Neural progenitor cell (in vitro differentiated cells): ENCODE measurements at places on chromosomes 4 and X. TPM values are rescaled to one million over a fixed set of nuclear protein-coding genes. Genes with fewer than 3 reads are reported as not detected.

DNA sequence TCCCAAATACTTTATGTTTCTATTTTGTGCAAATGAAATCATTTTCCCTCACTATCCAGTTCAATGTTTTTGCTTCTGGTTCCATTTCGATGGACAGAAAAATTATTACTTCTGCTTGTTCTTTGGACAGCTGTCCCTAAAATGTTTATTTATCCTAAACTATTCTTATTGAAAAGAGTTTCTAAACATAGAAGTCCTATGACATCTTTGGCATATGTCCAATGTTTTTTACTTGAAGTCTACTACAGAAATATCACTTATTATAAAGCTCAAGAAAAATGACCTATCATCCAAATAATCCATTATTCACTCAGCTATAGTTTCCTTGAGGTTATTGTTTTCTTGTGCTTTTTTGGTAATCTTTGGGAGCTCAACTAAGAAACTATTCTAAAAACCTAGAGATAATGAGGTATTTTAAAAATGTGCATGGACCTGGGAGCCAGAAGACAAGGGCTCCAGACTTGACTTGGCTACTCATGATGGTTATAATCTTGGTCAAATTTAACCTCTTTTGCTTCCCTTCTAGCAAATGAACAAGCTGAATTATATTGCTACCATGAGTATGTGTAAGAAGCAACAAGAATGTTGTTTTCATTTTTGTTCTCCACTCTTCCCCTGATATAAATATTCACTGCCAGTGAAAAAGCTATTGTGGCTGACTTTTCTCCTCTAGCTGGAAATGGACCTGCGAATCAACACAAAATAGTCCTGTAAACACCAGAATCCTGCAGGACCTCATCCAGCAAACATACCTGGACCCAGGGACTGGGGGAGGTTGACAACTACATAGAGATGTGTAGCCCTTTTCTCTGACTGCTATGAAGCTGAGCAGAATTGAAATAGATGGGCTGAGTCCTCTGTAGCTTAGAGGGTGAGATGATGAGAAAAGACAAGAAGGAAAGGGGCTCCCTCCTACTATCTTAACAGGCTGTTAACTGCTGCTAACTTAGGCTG, 137.4 kb downstream of the FRYL start:
- H3K36me3 ChIP-seq, result no peaks in the 10 kb centered on the region
- no peak overlapping the region for H3K4me3 ChIP-seq
- H3K27ac ChIP-seq, result no peak overlapping the region
- H3K27me3 ChIP-seq, result no peaks in the 10 kb centered on the region
- peaks cover 7% of the 10 kb centered on the region for H3K4me1 ChIP-seq
- no peak for DNase-seq

DNA sequence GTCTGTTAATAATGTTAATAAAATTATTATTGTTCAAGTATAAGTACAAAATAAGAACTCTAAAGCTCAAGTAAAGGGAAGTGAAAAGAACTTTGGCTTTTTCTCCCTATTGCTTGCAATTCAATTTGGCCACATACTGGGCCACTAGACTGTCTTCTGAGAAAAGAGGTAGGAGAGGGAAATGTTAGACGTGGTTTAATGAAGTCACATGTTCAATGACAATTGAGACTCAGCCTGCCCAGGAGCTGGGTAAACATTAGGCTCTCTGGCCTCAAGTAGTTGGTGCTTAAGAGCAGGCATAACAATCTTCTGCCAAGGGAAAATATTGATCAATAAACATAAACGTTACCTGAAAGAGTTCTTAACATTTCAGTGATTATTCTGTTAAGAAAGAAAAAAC, 15.1 kb upstream of the PRSS12 start:
- no peak for DNase-seq
- no peaks in the 10 kb centered on the region for H3K27me3 ChIP-seq
- H3K4me3 ChIP-seq, result no peak overlapping the region
- H3K36me3 ChIP-seq, result no peaks in the 10 kb centered on the region
- H3K27ac ChIP-seq, result no peak overlapping the region

DNA sequence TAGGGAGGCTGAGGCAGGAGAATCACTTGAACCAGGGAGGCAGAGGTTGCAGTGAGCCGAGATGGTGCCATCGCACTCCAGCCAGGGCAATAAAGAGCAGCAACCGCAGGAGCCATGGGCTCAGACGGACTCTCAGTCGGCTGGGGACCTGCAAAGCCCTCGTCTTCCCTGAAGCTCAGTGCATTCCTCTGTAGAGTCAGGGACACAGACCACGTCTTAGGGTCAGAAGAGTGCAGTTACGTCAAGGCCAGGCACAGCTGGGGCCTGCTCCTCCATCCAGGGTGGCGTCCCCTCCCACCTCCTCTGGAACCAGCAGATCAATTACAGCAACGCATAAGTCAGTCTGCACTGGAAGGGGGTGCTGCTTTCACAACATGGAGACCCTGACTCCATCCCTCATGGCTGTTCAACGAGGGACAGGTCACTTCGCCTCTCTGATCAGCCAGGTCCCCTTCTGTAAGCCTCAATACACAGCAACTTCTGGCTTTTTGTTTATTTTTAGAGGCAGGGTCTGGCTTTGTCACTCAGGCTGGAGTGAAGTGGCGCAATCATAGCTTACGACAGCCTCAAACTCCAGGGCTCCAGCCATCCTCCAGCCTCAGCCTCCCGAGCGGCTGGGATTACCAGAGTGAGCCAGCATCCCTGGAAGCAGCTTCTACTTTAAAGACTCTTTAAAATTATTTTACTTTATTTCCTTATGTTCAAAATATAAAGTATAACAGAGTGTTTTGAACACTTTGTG, 76.4 kb downstream of the ZFYVE28 start:
- no peak for DNase-seq
- H3K4me1 ChIP-seq, result no peaks in the 10 kb centered on the region
- no peak overlapping the region for H3K4me3 ChIP-seq
- H3K27ac ChIP-seq, result no peak overlapping the region

DNA sequence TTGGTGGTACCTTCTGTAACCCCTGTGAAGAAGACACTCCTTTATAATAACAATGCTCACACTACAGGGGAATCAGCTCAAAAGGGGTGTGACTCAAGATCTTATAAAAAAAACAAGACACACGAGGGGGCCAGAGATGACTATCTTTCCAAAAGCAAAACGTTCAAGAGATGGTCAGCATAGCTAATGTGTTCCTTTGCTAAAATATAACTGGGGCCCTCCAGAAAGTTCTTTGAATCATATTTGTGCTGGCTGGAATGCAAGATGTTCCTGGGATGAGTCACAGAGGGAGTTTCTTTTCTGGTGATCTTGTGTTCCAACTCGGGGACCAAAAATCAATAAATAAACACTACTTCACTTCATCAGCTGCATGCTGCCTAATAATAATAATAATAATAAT, 46.5 kb downstream of the RAI2 start:
- no peaks in the 10 kb centered on the region for H3K27me3 ChIP-seq
- DNase-seq, result no peak
- H3K4me3 ChIP-seq, result no peak overlapping the region
- no peak overlapping the region for H3K27ac ChIP-seq
- no peaks in the 10 kb centered on the region for H3K36me3 ChIP-seq

GRCh38 chrX:72727846-72728245, 13.7 kb upstream of the PHKA1 start:
- no peak for DNase-seq
- H3K36me3 ChIP-seq, result no peaks in the 10 kb centered on the region
- H3K4me3 ChIP-seq, result no peak overlapping the region

GRCh38 chr4:99809326-99809725, 7.3 kb upstream of the DAPP1 start:
- no peaks in the 10 kb centered on the region for H3K36me3 ChIP-seq
- H3K27me3 ChIP-seq, result no peaks in the 10 kb centered on the region
- no peak overlapping the region for H3K4me3 ChIP-seq
- no peak overlapping the region for H3K27ac ChIP-seq
- DNase-seq, result no peak
- H3K4me1 ChIP-seq, result no peaks in the 10 kb centered on the region

DNA sequence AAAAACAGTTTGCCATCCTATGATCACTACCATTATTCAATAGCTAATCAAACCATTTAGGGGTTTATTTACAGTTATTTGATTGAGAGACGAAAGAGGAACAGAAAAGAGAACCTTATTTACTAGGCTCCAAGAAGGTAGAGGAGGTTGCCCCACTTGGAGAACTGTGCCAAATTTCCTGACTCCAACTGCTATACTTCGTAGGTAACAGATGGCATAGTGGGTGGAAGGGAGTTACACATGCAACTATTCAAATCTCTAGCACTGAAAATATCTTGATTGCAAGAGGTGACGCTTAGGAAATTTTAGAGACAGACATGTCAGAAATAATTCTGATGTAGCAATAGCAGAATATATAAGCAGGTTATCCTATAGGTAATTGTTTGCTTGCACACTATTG, 38.0 kb upstream of the TMPRSS11F start:
- no peaks in the 10 kb centered on the region for H3K36me3 ChIP-seq
- H3K27me3 ChIP-seq, result no peaks in the 10 kb centered on the region
- DNase-seq, result no peak
- H3K27ac ChIP-seq, result no peak overlapping the region
- H3K4me3 ChIP-seq, result no peak overlapping the region
- no peaks in the 10 kb centered on the region for H3K4me1 ChIP-seq

DNA sequence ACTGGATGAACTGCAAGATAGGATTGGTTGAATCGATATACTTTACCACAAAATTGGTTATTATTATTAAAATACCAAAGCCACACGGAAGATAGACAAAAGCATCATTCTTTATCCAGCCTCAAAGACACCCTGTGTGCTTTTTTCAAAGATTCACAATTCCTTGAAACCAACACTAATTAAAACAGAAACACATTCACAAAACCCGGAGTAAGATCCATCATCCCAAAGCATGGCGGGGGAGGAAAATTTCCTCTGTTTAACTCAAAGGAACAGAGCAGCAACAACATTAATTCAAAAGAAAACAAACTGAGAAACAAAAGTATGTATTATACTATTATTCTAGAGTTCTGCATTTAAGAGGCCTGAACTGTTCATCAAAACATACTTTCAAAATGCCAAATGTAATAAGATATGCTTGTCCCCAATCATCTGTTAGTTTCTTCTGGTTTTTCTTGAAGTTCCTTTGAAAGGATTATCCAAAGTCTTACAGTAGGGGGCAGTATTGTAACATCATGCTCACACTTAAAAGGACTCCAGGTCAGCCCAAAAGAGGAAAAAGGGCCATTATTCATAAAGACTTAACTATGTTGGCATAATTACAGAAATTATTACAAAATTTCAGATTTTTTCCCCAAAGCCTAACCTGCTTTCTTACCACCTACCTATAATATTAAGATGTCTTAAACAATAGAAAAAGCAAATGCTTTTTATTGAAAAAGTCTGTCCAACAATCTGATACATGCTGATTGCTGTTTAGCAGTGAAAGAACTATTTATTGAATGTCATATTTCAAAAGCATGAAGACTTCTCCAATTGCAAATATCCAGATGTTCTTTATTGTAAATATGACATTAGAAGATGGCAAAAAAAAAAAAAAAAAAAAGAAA, 168.7 kb downstream of the SCFD2 start:
- H3K36me3 ChIP-seq, result no peaks in the 10 kb centered on the region
- H3K27ac ChIP-seq, result no peak overlapping the region
- no peaks in the 10 kb centered on the region for H3K27me3 ChIP-seq
- DNase-seq, result peak; percentile 75

DNA sequence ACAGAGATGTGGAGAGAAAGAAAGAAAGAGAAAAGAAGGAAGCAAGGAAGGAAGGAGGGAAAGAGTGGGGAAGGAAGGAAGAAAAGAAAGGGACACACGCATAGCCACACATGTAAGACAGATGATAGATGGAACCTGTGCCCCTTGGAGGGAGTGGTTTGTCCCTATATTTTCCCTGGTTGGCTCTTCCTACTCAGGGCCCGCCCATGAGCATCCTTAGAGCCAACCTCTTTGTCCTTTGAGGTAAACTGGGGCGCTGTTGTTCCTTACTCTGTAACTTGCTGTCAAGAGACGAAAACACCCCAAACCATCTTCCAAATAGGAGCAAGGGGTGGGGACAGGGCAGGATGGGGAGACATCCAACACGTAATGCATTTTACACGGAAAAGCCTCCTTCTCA, 220.9 kb downstream of the MAML3 start:
- no peak overlapping the region for H3K27ac ChIP-seq
- no peaks in the 10 kb centered on the region for H3K36me3 ChIP-seq
- DNase-seq, result no peak
- peaks cover 23% of the 10 kb centered on the region for H3K4me1 ChIP-seq
- H3K4me3 ChIP-seq, result no peak overlapping the region

DNA sequence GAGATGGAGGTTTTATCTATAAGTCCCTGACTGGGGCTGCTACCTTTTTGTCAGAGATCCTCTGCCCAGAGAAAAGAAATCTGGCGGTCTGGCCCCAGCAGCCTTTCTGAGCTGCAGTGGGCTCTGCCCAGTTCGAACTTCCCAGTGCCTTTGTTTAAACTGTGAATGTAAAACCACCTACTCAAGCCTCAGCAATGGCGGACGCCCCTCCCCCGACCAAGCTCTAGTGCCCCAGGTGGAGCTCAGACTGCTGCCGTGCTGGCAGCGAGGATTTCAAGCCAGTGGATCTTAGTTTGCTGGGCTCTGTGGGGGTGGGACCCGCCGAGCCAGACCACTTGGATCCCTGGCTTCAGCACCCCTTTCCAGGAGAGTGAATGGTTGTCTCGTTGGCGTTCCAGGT, 121.8 kb downstream of the TSPAN5 start:
- no peak overlapping the region for H3K27ac ChIP-seq
- no peaks in the 10 kb centered on the region for H3K36me3 ChIP-seq
- H3K4me3 ChIP-seq, result no peak overlapping the region
- H3K27me3 ChIP-seq, result no peaks in the 10 kb centered on the region

- H3K27ac ChIP-seq, result no peak overlapping the region
- peaks cover 3% of the 10 kb centered on the region for H3K4me1 ChIP-seq
- no peak overlapping the region for H3K4me3 ChIP-seq
- H3K27me3 ChIP-seq, result no peaks in the 10 kb centered on the region
- DNase-seq, result no peak
Observed at GRCh38 chrX:32153585-32153984, 1057.8 kb downstream of the DMD start.

DNA sequence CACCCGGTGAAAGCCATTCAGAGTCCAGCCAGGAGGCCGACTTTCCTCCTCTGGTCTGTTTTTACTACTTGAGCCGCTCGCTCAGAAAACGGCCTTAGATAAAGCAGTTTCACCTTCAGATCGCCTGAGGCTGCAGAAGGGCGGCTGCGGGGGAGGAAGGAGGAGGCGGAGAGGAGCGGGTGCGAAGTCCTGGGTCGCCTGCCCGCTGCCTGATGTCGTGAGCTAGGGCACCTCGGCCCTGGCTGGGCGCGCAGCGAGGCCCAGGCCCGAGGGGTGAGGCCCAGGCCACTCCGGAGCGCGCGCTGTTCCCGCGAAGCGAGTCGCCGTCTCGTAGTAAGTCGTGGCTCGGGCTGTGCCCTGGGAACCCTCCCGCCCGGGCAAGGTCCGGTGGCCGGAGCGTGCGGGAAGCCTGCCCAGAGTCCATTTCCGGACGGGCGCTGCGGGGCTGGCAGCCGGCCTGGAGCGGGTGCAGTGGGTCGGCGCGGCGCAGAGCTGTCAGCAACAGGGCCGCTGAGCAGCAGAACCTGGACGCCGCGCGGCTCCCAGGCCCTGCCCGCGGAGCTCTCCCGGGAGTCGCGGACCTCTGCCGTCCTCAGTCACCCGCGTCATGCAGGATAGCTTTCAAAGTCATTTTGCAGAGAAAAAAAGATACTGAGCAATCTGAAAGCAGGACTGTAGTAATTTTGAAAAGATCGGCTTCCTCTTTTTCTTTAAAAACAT, 18.6 kb downstream of the TRIM2 start:
- peaks cover 21% of the 10 kb centered on the region for H3K4me1 ChIP-seq
- DNase-seq, result peak; percentile 70
- peak overlapping the region; percentile 61 for H3K4me3 ChIP-seq
- peaks cover 54% of the 10 kb centered on the region for H3K27me3 ChIP-seq
- H3K27ac ChIP-seq, result peak overlapping the region; percentile 49

Gene CRMP1
- total RNA-seq, result 91.4 and 140 TPM in 2 replicates

Gene AFM
- total RNA-seq, result not detected in 2 replicates

Gene RPS6KA6
- 14.1 and 20.0 TPM in 2 replicates for total RNA-seq

Gene ADGRG4
- total RNA-seq, result not detected in 2 replicates

Gene TRO
- total RNA-seq, result 106 and 120 TPM in 2 replicates
